T follicular helper cell (primary cell): ENCODE measurements at places on chromosomes 4 and X.

- DNase-seq = no peak
These were observed 130.7 kb downstream of the BTC start for GRCh38 chr4:74663631-74664030.

DNA sequence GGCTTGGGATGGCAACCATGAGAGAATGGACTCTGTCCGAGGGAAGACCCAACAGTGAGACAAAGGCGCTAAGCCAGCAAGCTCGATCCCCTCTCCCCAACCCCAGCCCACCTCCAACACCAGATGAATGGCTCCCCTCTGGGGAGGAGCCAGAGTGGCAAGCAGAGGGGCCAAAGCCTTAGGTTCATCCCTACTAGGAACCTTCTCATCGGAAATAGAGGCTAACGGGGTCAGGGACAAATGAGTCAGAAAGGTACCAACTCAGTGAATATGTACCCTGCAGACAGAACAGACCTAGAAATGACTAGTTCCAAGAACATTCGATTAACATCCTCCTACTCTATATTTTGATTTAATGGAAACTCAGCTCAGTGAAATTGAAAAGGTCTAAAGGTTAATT is 73.9 kb downstream of the NSG1 start:
- DNase-seq = no peak

DNA sequence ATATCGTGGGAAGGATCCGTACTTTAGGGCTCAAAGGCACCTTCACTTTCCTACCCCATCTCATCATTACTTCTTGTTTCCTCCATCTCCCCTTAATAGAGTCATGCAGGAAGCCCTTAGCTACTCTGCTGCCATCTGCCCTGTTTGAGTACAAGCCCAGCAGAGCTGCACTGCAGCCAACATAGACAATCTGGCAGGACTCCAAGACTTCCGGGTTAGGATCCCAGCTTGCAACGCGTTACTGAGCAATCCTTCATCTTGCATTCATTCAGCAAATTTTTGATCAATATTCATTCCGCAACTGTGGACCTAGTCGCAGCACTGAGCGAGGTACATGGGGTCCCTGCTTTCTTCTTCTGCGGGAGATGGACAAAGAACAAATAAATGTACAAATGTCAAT is 344.9 kb downstream of the BCOR start:
- DNase-seq = no peak

DNA sequence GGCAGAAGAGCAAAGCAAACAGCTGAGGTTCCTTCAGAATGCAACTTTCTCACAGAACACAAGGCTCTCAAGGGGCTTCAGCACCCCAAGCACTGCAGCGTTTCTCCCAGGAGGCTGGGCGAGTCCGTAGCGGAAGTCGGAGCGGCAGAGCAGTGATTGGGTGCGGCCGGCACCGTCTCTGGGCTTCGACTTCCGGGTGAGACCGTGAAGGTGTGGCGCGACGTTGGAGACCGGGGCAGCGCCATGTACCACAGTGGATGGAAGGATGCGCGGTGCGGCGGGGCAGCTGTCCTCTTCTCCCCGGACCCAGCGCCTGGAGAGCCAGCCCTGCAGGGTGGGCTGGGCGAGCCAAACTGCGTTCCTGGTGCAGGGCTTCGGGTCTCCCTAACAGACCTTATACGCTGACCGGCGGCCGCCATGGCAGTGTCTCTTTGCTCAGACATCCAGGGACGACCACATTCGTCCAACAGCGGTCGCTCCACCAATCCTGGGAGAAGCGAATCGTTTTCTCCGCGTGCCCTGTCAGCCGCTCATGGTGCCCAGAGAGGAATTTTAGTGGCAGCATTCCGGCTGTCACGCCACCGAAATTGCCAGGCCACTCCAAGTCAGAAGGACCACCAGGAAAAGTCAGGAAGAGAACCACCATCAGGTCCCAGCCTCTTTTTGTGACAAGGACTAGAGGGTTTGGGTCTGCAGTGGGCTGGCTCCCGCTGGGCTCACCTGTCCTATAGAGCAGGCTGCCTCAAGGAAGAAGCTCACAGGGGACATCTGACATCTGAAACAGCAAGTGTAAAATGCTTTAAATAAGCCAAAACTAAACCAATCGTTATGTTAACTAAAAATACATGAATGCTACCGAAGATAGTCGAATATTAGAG is 20.5 kb downstream of the TRIM61 start:
- DNase-seq = peak; percentile 54

GRCh38 chr4:124997991-124998390 is 285.5 kb upstream of the ANKRD50 start:
- no peak for DNase-seq

DNA sequence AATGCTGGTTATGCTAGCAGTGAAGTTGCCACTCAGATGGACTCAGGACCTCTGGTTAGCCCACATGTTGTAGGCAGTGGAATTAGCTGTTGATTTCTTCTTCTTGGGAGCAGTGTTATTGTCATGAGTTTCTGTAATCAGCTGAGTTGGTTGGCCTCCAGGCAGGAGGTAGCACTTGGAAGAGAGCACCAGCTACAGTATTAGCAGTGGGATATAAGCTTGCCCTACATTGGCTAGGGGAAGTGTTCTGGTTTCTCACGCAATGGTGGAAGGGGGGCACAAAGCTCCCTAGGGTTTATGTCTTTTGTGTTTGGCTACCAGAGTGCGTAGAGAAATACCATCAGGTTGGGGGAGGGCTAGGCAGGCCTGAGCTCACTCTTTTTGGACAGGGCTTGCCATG is 34.0 kb upstream of the UCP1 start:
- no peak for DNase-seq

- no peak for DNase-seq
These were observed 49.7 kb upstream of the TMEM164 start for GRCh38 chrX:109952985-109953905.

- DNase-seq = no peak
These were observed 48.1 kb downstream of the WDR19 start for GRCh38 chr4:39230462-39230861.

GRCh38 chr4:81428002-81428401 is 43.7 kb downstream of the RASGEF1B start:
- DNase-seq = no peak

DNA sequence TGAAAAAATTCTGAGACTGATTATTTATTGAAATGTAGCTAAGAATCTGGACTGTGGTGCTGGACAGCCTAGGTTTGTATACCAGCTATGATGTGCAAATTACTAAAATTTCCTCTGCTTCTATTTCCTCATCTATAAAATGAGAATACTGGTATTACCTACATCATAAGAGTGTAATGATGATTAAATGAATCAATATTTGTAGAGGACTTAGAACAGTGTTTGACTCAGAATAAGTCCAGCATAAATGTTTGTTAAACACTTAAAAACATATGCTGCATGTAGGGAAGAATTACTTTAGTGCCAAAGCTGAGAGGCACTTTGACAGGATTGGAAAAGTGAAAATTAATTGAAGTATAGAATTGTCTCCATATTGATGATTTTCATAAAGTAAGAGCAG is 55.3 kb upstream of the TMPRSS11F start:
- no peak for DNase-seq

- DNase-seq = no peak
These were observed 642.2 kb downstream of the IQCM start for GRCh38 chr4:149173241-149174013.

- DNase-seq = no peak
These were observed 135.8 kb upstream of the FRG1 start for GRCh38 chr4:189804894-189805293.

GRCh38 chr4:20271950-20272349 is 20.2 kb downstream of the SLIT2 start:
- DNase-seq = no peak

- DNase-seq = no peak
These were observed 112.4 kb downstream of the PTTG2 start for GRCh38 chr4:38072578-38072977.

GRCh38 chrX:37846934-37847732 is at the start of gene DYNLT3:
TSS of gene DYNLT3 (minus strand) at chrX:37847571. CDS start at chrX:37847510, 61 bp downstream.
- DNase-seq = peak; percentile 68

DNA sequence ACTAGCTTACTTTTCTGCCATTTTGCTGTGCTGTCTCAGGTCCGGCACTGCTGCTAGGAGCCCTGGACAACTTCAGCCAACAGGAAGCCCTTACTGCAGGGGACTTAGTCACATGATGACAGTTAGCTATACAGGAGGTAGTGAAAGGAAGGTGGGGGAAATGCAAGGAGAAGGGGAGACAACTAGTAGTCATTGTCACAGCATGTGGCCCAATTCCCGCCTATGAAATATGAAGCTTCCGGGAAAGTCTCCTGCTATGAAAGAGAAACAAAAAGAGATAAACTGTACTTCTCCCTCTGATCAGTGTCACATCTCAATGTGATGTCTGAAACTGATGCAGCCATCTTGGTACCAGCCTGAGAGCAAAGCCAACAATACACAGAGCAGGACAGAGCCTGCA is 71.6 kb downstream of the AMELX start:
- DNase-seq = no peak

GRCh38 chrX:46710927-46711623 is 47.8 kb downstream of the SLC9A7 start:
- no peak for DNase-seq

- no peak for DNase-seq
These were observed 150.5 kb downstream of the RAP1GDS1 start for GRCh38 chr4:98411731-98412130.

DNA sequence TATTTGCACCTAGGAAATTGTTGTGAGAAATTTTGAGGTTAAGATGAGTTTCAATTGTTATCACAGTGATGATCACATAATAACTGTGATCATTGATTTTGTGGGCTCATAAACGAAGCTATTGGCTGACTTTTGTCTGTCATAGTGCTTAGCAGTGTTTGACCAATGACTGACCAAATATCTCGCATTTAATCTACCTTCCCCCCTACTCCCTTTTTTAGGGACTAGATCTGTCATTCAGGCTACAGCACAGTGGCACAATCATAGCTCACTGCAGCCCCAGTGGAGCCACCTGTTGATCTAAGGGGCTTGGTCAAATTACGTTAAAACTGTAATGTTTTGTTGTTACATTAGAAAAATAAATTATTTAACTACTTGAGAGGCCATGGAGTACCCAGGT is 1.5 kb downstream of the FUNDC2 start:
- DNase-seq = no peak

DNA sequence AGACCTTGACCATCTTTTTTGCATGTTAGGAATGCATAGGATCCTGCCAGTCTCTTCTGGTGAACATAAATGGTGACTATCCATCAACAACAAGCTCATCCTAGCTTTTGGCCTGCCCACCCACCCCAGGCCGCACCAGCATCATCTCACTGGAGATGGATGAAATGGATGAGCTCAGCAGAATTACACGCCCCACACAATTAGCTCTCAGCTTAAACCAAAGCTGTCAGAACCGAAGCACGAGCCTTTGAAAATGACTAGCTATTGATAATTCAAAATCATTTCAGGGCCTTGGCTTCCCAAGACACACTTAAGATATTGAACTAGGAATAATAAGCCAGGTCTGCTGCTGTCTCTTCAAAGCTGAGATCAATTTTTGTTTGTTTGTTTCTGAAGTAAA is 62.5 kb upstream of the MND1 start:
- no peak for DNase-seq

DNA sequence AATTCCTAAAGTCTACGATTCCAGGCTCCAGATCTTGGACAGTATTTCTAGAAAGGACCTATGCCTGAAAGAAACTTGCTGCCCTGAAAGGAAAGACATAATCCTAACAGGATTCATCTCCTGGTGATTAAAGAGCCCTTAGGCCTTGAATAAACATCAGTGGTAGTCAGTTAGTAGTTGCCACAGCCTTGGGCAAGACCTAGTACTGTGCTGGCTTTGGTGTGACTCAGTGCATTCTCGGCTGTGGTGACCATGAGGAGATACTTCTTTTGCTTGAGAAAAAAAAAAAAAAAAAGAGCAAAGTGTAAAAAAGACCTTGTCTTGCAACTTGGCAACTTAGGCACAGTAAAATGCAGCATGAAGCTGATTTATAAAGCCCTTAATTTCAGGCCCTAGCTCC is 188.2 kb downstream of the DCAF12L2 start:
- no peak for DNase-seq

DNA sequence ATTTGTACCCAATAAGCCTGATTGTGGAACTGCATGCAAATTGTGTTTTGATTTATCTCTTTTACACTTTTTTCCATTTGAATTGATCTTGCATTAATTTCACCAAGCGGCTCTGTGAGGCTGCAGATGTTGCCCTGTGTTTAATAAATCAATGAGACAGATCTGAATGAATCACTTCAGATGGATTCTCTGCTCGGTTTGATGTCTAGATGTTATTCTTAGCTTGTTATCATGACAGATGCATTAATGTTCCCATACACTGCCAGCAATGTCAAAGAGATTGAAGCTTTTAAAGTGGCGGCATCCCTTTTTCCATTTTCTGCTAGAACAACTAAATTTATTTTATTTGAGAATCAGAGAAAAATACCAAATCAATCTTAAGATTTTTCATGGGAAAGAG is 6.3 kb downstream of the DACH2 start:
- no peak for DNase-seq

DNA sequence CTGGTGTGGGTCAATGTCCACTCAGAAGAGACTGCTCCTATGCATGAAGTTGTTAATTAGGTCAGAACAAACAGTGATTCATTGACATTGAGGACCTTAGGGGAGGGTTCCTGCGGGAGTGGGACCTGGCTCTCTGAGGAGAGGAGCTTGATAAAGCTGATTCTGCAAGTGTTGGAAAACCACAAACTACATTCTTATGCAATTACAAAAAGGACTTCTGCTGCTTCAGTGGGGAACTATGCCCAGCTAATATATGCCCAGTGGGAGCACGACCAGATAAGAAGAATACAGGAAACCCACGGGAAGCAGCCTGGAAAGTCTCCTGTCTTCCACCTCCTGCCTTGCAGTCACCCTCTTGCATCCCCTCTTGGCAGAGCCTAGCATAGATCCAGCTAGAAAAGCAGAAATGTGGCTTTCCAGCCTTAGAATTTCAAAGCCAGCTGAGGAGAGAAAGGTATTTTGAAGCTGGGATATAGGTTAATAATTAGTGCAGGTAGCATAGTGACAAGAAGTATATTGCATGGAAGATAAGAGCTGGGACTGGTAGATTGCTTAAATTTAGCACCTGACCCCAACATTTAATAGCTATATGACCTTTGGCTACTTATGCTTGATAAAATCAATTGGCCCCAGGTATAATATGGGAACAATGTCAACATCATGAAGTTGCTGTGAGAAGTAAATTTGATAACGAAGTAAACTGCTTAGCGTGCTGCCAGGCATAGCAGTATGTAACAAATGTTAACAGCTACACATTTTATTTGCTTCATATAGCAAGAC is 34.9 kb upstream of the UGT8 start:
- DNase-seq = no peak

DNA sequence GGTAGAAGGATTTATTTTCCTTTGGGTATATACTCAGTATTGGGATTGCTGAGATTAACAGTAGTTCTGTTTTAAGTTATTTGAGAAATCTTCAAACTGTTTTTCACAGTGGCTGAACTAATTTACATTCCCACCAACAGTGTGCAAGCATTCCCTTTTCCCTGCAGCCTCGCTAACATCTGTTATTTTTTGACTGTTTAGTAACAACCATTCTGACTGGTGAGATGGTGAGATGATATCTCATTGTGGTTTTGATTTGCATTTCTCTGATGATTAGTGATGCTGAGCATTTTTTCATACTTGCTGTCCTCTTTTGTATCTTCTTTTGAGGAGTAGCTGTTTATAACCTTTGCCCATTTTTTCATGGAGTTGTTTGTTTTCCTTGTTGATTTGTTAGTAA is 457.8 kb downstream of the TRAM1L1 start:
- no peak for DNase-seq

- DNase-seq = no peak
These were observed 25.2 kb upstream of the TBC1D14 start for GRCh38 chr4:6884341-6884870.

- DNase-seq = no peak
These were observed 30.5 kb downstream of the CXCL8 start for GRCh38 chr4:73770917-73771316.

- no peak for DNase-seq
These were observed 55.5 kb upstream of the SEC24B start for GRCh38 chr4:109378076-109378475.
